ENCODE measurements at places on chromosomes 2 and 18.

DNA sequence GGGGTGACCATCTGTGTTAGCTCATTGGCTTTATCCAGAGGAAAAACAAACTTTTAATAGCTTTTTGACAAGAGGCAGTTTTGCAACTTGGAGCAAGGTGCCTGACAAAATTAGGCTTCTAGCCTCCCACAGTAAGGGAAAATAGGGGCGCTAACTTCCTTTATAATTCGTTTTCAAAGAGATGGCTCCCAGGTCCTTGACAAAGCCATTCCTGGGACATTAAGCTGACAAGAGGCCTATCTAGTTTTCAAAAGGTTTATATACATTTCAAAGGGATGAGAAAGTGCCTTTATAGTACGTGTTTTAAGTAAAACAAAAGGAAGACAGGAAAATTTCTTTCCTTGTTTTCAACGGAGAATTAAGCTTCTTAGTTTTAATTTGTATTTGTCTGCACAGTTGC is 159.4 kb upstream of the GCFC2 start:
- no peak for DNase-seq

DNA sequence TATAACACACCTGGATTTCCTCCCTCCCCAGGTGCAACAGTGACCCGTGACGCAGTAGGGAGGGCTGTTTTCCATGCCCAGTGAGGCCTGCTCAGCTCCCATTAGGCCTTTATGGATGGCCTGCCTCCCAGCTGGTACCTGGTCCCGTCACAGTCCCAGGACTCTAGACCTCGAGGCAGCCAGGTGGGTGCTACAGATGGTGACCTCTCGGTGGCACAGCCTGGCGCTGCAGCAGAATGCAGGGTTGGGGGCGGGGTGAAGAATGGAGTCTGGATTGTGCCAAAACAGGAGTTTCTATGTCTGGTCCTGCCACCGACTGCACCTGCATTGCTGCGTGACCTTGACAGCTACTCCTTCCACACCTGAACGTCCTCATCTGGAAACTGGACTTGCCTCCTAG is 18.0 kb upstream of the YWHAQ start:
- no peak for DNase-seq

DNA sequence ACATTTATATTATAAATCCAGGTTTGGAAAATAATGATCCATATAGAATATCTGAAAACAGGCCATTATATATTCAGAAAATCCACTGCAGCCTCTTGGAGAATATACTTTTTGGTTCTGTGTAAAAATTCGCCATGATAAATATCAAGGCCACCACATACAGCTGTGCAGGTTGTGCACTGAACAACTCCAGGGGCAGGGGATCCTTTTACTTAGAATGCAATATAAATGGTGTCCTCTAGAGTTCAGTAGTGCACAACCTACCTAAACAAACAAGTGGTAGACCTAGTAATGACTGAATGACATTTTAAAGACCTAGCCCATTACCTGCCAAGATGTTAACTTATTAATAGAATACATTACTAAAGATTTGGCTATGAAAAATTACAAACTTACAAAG is 22.4 kb downstream of the MOGAT1 start:
- DNase-seq: no peak

- DNase-seq: no peak
Observed at GRCh38 chr18:59143441-59143840, 3.8 kb downstream of the SEC11C start.
